Type B pancreatic cell (in vitro differentiated cells): ENCODE measurements at places on chromosomes 2 and 18.

GRCh38 chr2:70161069-70161534 is 29.7 kb downstream of the C2orf42 start:
- no peaks in the 10 kb centered on the region for H3K4me1 ChIP-seq
- no peak overlapping the region for H3K27ac ChIP-seq

DNA sequence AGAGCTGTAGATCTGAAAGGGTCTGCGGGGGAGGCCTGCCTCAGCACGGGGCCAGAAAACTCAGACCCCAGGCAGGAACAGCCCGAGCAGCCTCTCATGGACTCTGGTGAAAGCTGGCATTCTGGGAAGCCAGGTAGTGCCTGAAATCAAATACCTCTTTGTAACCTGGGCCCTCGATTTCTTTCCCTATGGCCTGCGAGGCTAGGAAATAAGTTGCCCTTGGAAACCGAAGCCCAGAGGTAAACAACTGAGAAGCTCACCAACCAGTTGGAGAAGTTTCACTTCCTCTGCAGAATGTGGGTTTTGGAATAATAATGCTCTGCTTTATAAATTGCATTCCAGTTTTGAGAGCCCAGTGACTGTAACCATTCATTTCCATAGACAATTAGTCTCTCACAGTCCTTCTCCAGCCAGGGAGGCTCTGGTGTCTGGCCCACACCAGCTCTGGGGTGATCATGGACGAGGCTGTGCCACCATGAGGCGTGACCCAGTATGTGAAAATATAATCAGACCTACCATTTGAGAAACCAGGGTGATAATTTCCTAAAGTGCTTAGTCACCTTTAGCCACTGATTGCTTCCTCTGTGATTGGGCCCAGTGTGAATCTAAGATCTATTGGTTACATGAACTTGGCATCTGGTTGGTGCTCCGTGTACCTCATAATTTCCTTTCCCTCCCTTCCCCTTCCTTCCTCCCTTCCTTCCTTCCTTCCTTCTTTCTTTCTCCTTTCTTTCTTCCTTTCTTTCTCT is 133.1 kb upstream of the PELI1 start:
- DNase-seq = no peak
- peak overlapping the region; percentile 58 for H3K4me3 ChIP-seq
- no peaks in the 10 kb centered on the region for H3K36me3 ChIP-seq
- no peaks in the 10 kb centered on the region for H3K27me3 ChIP-seq
- H3K27ac ChIP-seq = peak overlapping the region; percentile 98

- DNase-seq = no peak
- no peak overlapping the region for H3K27ac ChIP-seq
- no peaks in the 10 kb centered on the region for H3K27me3 ChIP-seq
- H3K4me1 ChIP-seq = no peaks in the 10 kb centered on the region
- H3K4me3 ChIP-seq = no peak overlapping the region
- peaks cover 12% of the 10 kb centered on the region for H3K36me3 ChIP-seq
These were observed 50.6 kb downstream of the RAPH1 start for GRCh38 chr2:203484266-203485112.

DNA sequence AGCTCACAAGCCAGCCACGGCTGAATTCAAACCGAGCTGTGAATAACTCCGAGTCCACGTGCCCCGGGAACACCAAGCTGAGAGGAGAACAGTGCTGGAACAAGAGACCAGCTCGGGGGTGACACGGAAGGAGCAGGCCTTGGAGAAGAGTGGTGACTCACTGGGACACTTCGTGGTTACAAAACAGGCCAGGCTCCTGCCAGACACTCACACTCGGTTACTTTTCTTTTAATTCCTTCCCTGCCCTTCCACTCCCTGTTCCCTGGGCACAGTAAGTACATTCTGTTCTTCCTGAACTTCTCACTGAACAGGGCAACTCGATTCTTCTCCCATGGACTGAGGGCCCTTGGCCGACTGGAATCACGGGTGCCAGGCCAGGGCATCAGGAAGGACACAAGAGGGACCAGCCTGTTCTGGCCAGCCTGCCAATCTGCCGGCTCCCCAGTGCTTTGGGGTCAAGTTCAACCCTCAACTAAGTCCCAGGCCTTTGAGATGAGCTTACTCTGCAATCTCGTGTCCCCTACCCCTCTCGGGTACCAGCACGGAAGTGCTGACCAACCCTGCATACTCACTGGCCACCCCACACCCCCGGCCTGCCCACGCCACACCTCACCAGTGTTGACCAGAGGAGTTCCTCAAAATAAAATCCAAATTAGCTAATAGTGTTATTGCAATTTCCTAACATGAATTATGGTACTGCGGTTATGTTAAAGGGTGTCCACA is 87.5 kb downstream of the TFCP2L1 start:
- no peaks in the 10 kb centered on the region for H3K4me1 ChIP-seq
- no peak for DNase-seq
- H3K4me3 ChIP-seq = no peak overlapping the region
- H3K36me3 ChIP-seq = no peaks in the 10 kb centered on the region

- H3K27me3 ChIP-seq = peaks cover 2% of the 10 kb centered on the region
- peaks cover 10% of the 10 kb centered on the region for H3K4me1 ChIP-seq
- H3K27ac ChIP-seq = no peak overlapping the region
- peaks cover 3% of the 10 kb centered on the region for H3K36me3 ChIP-seq
- no peak for DNase-seq
These were observed 383.0 kb downstream of the TXNL1 start for GRCh38 chr18:56255381-56255780.

- no peak for DNase-seq
- H3K4me3 ChIP-seq = no peak overlapping the region
- peaks cover 33% of the 10 kb centered on the region for H3K4me1 ChIP-seq
- H3K36me3 ChIP-seq = no peaks in the 10 kb centered on the region
- no peaks in the 10 kb centered on the region for H3K27me3 ChIP-seq
These were observed 400.5 kb upstream of the MEIS1 start for GRCh38 chr2:66034467-66034866.

- peaks cover 8% of the 10 kb centered on the region for H3K27me3 ChIP-seq
- H3K4me3 ChIP-seq = no peak overlapping the region
- no peaks in the 10 kb centered on the region for H3K36me3 ChIP-seq
- no peak for DNase-seq
- H3K27ac ChIP-seq = no peak overlapping the region
These were observed 12.4 kb downstream of the IL37 start for GRCh38 chr2:112923237-112923966.

GRCh38 chr2:37583402-37583801 is 88.0 kb downstream of the CDC42EP3 start:
- peaks cover 3% of the 10 kb centered on the region for H3K36me3 ChIP-seq
- no peak for DNase-seq
- no peak overlapping the region for H3K27ac ChIP-seq
- H3K4me3 ChIP-seq = no peak overlapping the region
- no peaks in the 10 kb centered on the region for H3K27me3 ChIP-seq
- H3K4me1 ChIP-seq = peaks cover 36% of the 10 kb centered on the region

DNA sequence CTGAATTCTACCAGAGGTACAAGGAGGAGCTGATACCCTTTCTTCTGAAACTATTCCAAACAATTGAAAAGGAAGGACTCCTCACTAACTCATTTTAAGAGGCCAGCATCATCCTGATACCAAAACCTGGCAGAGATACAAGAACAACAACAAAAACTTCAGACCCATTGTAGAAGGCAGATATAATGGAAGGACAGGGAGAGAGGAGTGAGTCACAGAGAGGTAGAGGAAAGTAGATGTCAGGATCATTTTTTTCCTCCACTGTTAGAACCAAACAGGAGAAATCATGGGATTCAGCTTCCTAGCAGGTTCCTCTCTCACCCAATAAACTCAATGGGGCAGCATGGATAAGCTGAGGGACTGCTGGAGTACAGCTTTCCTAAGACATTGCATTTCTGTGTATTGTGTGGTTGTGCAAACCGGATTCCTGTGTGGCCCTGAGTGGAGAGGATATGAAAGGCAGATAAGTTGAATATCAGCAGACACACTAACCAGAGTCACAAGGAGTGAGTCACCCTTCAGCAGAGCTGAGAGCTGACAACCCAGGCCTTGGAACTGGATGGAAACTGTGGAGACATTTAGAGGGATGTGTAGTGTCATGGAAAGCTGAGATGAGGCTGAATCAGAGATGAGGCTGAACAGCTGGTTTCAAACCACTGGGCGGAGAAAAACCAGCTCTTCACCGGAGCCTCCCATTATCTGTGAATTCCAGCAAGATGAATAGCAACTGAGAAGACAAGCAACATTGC is 60.9 kb upstream of the MMADHC start:
- H3K27me3 ChIP-seq = no peaks in the 10 kb centered on the region
- no peaks in the 10 kb centered on the region for H3K4me1 ChIP-seq
- H3K27ac ChIP-seq = no peak overlapping the region
- H3K36me3 ChIP-seq = peaks cover 5% of the 10 kb centered on the region
- no peak for DNase-seq
